Skin of body (tissue), 3 donors: ENCODE measurements at places on chromosomes 11 and 22. TPM values are rescaled to one million over a fixed set of nuclear protein-coding genes. Genes with fewer than 3 reads are reported as not detected.

Gene BATF2
- total RNA-seq = 0.20 TPM

Gene ANKK1
- 1.6 TPM for total RNA-seq

Gene C11orf16
- total RNA-seq = not detected

Gene KCNA4
- 0.30 TPM for total RNA-seq

Gene CPT1B
- total RNA-seq = 10.3 TPM

Gene HEPN1
- total RNA-seq = not detected

Gene APOA5
- not detected for total RNA-seq

Gene ART1
- 0.20 TPM for total RNA-seq

Gene CLTCL1
- total RNA-seq = 12.3 TPM

Gene ZFPL1
- 20.5 TPM for total RNA-seq

Gene OR51B2
- 0.59 TPM for total RNA-seq

Gene IGF2
- 467 TPM for total RNA-seq

Gene DMC1
- total RNA-seq = 5.6 TPM

Gene PTS
- total RNA-seq = 28.9 TPM
